Activated T-helper 1 cell treated with anti-CD3 and anti-CD28 coated beads, Interleukin-12 subunit alpha, Interleukin-12 subunit beta, Interleukin-2, Interleukin-4 antibody, amounts not matched to agents 30 ng/mL and 10 ng/mL and 1 ng/mL, durations not matched to agents 14 hours and 24 hours and 36 hours (primary cell): ENCODE measurements at places on chromosomes 12 and 14. TPM values are rescaled to one million over a fixed set of nuclear protein-coding genes. Genes with fewer than 3 reads are reported as not detected.

DNA sequence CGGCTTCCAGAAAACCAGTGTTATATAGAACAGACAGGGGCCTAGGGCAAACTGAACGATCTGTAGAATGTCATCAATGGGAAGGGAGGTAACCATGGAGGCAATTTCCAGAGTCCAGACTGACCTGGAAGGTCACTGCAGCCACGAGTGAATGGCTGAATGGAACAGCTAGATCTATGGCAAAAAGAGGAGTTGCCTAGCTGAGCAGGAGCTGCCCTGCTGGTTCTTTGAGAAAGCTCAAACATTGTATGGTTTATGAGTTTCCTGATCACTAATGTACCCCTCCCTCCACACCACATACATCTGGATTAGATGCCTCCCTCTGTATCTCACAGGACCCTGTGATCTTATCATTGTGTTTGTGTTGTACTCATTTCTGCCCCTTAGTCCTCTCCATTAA is 1.0 kb upstream of the RERG start:
- no peak for DNase-seq

GRCh38 chr12:4444031-4444430 is 1.6 kb downstream of the FGF6 start:
- no peak for DNase-seq

- DNase-seq, result no peak
These were observed 378.9 kb downstream of the FUT8 start for GRCh38 chr14:65791191-65791981.

Gene PMCH
- 3.1 and 4.3 TPM in 2 replicates for total RNA-seq

Gene RPS29
- 1,860 and 1,913 TPM in 2 replicates for total RNA-seq

DNA sequence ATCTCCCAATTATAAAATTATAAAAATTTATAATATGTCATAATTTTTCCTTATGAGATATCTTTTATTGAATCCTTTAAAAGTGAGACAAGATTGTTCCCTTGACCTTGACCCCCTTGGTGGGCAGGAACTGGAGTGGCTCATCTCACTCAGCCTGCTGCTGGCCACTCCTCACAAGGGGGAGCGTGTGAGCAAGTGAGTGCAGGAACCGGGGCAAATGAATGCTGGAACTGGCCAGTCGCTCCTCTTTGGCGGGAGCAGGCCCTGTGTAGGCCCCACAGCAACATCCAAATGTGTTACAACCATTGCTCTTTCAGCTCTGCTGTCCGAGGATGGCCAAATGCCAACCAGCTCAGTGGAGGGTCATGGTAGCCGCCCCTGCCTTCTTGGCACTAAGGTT is 178.8 kb downstream of the ETNK1 start:
- DNase-seq, result no peak

DNA sequence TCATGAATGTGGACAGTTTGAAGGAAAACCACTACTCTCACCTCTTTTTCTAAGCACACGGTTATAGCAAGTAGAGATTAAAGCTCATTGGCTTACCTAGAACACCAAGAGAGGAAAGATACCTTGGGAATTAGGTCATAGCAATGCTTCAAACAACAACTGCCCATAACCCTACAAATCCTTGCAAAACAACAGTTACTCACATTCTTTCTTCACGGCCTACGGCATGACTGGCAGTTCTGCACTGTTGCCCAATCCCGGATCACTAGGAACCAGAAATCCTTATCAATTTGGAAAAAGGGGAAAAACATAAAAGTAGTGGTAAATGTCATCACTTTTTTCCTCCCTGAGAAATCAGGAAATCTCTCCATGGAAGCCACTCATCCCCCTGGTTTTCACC is 9.6 kb upstream of the ISM2 start:
- no peak for DNase-seq

GRCh38 chr14:71712478-71712877 is 219.8 kb upstream of the RGS6 start:
- DNase-seq, result no peak

DNA sequence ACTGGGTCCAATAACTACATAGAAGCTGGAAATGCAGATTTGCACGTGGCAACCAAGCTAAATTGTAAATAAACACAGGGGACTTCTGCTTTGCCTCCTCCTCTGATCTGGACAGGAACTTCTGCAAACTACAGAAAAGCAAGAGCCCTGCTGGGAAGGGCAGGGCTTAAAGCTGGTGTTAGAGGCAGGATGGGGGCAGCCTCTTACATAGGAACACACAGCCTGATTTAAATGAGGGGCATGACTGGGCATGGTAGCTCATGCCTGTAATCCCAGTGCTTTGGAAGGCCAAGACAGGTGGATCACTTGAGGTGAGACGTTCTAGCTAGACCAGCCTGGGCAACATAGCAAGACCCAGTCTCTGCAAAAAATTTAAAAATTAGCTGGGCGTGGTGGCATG is 46.7 kb downstream of the ERH start:
- DNase-seq, result no peak

Gene BDKRB2
- total RNA-seq, result not detected in 2 replicates

Gene FKBP3
- 58.0 and 59.3 TPM in 2 replicates for total RNA-seq

DNA sequence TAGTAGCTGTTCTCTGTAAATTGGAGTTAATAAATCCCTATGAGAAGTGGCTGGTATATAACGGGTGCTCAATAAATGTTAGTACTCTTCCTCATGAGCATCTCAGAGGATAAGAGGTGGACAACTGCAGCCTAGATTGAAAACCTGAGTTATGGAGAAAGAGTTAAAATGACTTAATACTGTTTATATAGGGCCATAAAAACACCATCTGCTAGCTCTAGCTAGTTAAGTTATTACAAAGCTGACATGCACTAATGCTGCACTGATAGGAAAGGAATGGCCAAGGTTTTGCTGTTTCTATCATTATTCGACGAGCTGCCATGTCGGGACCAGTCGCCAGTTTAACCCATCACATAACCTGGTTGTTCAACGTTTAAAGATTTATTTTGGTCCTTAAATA is 72.0 kb upstream of the SEL1L start:
- no peak for DNase-seq

- DNase-seq, result no peak
These were observed 890 bp downstream of the AVPR1A start for GRCh38 chr12:63149909-63150712.

GRCh38 chr14:24334431-24335291 is at the start of gene ADCY4:
ADCY4 (minus strand) TSS chr14:24335071; CDS start chr14:24334652, 419 bp downstream.
- DNase-seq, result no peak

Gene OTOGL
- 0.21 TPM in 1 of 2 replicates, not detected in the other for total RNA-seq

Gene CACNA1C
- total RNA-seq, result 0.18 and 0.27 TPM in 2 replicates

DNA sequence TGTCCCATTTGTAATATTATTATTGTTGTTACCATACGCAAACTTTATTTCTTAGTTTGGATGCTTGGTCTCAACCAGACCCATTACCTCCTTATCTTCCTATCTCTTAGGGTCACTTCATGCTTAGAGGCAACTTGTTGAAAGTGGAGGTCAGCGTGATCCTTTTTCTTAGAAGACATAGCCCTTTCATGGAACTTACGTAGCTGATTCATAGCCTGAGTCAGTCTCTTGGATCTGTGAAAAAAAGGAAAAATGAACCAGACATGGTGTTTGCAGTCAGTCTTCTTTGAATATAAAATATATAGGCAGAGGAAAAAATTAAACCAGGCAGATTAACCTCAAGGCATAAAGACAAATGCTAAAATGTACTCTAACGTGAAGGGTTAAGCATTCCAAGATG is 613.7 kb downstream of the DIO2 start:
- no peak for DNase-seq

DNA sequence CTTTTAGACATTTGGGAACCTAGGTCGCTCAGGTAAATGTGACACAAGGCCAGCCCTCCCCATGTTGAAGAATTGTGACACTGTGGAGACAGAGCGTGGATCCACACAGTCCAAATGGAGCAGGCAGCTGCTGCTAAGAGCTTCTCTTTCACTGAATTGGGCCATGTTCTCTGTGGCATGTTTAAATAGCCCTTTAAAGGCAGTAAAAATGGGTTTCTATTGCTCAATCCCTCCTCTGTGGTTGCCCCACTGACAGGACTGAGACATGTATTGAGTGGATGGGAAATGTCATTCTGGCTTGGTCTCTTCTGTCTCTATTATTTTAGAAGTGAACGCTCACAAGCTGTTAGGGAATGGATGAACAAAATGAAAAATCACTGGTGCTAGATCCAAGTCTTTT is 84.0 kb upstream of the PRICKLE1 start:
- no peak for DNase-seq

DNA sequence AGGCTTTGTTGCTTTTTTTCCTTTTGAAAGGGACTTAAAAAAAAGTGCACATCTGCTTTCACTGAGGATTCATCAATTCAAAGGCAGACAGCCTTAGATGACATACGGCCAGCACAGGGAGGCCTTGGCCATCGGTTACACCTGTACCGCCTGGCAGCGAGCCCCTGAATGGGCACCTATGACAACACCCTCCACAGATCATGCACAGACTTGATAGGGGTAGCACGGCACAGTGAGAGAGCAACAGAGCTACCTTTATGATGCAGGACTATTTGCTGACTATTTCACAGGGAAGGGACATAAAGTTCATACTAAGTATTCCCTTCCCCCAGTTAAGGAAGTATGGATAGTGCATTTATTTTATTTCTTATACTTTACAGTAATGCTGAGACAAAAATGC is 137.9 kb upstream of the ARID2 start:
- DNase-seq, result no peak

DNA sequence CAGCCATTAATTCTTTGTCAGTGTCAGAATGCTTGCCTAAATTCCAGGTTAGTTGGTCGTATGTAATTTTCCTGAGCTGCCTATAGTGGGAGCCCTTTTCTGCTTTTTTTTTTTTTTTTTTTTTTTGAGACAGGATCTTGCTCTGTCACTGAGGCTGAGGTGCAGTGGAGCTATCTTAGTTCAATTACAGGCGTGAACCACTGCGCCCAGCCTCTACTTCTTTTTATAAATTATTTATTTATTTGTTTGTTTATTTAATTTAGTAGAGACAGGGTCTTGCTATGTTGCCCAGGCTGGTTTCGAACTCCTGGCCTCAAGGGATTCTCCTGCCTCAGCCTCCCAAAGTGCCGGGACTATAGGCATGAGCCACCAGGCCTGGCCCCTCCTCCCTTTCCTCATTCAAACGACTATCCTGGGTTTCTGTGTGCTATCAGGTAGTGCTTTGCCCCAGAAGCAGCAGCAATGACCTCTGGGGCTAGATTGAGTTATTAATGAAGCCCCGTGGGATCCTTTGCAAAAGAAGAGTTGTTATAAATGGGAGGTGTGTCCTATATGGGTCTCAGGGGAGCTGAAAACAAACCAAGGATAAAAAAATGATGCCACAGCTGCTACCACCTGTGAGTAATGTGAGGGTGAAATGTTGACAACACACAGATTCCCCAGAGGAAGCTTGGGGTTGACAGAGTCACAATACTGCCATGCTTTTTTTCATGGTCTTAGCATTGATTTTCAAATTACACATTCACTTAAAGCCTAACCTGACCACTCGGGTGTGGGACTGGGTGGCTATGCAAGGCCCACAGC is 34.6 kb upstream of the NFKBIA start:
- DNase-seq, result no peak

DNA sequence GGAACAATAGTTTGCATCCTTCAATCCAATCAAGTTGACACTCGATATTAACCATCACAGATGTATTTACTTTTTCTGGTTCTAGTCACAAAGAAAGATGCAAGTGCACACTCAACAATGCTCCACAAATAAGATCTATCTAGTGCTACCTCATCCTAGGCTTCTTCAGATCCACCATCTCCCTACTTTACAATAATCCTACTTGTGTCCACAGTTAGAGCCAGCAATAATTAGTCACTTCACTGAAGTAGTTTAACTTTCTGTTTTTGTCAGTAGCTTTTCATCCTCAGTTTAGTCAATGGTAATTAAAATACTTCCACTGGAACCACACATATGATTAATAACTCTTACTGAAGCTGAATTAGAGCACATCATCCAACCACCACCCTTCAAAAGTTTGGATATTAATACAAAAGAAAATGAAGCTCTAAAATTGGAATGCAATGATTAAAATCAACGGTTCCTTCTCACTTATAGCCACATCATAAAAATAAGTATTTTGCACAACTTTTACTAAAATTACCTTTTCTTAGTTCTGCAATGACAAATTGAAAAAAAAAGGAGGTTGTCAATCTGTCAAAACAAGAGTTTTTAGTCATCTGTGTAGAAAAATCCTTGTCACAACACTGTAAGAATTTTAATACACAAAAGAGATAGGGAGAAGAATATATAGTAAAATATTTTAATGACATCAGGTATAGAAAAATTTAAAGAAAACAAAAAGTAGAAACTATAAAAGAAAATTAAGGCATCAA is 28.2 kb upstream of the SNRPF start:
- no peak for DNase-seq

DNA sequence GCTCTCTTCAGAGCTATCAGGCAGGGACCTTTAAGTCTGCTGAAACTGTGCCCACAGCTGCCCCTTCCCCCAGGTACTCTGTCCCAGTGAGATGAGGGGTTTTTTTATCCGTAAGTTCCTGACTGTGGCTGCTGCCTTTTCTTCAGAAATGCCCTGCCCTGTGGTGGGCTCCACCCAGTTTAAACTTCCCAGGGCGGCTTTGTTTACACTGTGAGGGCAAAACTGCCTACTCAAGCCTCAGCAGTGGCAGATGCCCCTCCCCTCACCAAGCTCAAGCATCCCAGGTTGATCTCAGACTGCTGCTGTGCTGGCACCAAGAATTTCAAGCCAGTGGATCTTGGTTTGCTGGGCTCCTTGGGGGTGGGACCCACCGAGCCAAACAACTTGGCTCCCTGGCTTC is 46.9 kb upstream of the SLC16A7 start:
- DNase-seq, result no peak

Gene POTEG
- total RNA-seq, result not detected in 2 replicates

Gene FAM90A1
- 0.15 and 0.36 TPM in 2 replicates for total RNA-seq

Gene KRT78
- not detected in 2 replicates for total RNA-seq

GRCh38 chr12:26711072-26711471 is 121.9 kb downstream of the ITPR2 start:
- DNase-seq, result no peak

GRCh38 chr14:58291646-58292045 is 6.7 kb upstream of the ARID4A start:
- no peak for DNase-seq

GRCh38 chr12:66662729-66663128 is 16.1 kb downstream of the GRIP1 start:
- no peak for DNase-seq

- DNase-seq, result no peak
These were observed 43.9 kb upstream of the PLEKHG6 start for GRCh38 chr12:6266541-6266966.

Gene PAN2
- 20.9 and 21.3 TPM in 2 replicates for total RNA-seq

DNA sequence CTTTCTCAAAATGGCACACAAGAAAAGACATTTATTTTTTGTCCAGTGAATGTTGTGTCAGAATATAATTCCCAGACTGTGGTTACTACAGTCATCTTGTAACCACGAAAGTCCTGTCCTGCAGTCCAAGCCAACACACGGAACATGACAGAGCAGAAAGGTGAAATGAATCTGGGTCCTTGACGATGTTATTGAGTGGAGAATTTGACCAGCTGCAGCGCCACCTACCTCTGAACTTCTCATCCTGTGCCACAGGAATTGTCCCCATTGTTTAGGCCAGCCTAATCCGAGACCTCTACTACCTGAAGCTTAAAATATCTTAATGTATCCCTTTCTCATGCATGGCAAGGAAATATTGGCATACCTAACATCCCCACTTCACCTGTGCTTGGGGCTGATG is 64.1 kb upstream of the OTX2 start:
- DNase-seq, result no peak

- no peak for DNase-seq
These were observed 65.5 kb downstream of the KSR2 start for GRCh38 chr12:117903110-117903840.

Gene CEBPE
- total RNA-seq, result not detected in 2 replicates

- peak; percentile 82 for DNase-seq
These were observed 8.9 kb downstream of the VAMP1 start for GRCh38 chr12:6461401-6462233.

GRCh38 chr14:90522571-90523191 is 125.9 kb downstream of the CALM1 start:
- DNase-seq, result no peak

Gene SLC25A3
- total RNA-seq, result 570 and 580 TPM in 2 replicates

Gene RPGRIP1
- total RNA-seq, result not detected in 2 replicates
